ENCODE measurements at places on chromosomes 7 and 10.
A peak's percentile ranks its signal among the peaks of the same experiment; 100 is the strongest.

DNA sequence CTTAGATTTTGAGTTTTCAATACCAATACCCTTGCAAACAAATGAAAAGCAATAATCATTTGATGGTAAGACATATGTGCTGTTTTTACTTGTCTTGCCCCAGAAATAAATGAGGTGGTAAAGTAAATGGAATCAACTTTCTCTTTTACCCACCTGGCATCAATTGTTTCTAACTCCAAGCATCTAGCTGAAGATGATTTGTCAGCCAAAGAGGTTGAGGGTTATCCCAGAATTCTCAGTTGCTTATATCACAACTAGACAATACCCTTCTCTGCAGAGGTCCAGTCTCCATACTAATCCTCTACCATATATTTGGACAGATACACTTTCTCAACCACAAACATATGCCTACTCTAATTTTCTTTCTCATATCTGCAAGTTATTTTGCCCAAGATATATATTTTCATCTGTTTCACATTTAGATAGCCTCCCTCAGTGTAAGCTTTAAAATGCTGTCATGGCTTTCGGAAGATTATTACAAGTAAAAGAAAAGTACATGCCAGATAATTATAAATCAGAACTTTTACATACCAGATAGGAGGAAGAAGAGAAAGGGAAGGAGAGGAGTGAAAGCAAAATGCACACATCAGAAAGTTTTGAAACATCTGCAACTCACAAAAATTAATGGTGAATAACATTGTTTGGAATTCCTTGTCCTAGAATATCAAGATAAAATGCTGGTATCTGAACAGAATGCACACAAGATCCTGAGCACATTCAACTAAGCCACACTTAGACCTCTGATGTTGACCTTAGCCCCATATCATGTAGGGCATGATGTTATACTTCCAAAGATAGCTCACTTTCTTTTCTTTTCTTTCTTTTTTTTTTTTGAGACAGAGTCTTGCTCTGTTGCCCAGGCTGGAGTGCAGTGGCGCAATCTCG lies 146.6 kb downstream of the REEP3 start:
- DNase-seq = no peak

DNA sequence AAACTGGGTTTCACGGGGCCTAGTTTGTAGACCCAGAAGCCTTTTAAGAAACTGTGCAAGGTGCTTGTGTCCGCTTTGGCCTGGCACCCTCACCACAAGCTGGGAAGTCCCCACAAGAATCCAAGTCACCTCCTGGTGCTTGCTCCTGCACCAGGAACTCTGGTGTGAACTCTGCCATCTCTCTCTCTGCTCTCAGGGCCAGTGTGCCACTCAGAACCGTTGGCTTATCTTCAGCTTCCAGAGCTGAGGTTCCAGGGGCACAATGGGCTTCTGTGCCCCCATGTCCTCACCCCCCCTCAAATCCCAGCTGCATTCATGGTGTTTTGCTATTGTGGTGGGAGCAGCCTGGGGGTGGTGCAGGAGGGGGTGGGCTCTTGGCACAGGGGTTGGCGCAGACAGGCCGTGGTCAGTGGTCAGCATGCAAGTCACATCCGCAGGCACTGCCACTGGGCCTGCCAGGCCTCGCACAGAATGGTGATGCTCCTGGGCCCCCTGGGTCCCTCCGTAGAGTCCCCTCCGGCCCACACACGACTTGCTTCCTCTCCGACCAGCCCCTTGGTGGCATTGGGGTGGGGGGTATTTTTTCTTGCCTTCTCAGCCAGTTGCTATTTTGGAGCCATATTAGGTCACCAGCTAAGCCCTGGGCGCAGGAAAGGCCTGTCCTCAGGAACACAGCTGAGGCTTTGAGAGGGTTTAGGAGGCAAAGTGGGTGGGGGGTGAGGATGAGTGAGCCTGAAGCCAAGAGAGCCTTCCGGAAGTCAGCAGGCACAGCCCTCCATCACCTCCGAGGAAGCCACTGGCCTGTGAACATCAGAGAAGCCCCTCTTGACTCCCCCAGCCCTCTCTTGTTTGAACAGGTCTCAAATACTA lies 3.0 kb downstream of the ZCCHC24 start:
- DNase-seq = no peak

GRCh38 chr10:4532467-4532866 lies 293.5 kb upstream of the AKR1E2 start:
- DNase-seq = no peak

- no peak for DNase-seq
These were observed 895 bp downstream of the VSTM2A start for GRCh38 chr7:54543051-54543488.

- DNase-seq = peak; percentile 26
These were observed 130.0 kb downstream of the ELAPOR2 start for GRCh38 chr7:86929293-86930109.

- no peak for DNase-seq
These were observed 4.6 kb downstream of the ATP5F1C start for GRCh38 chr10:7792541-7792940.

GRCh38 chr10:17352583-17352982 lies 101.8 kb downstream of the ST8SIA6 start:
- DNase-seq = no peak

- no peak for DNase-seq
These were observed 174.5 kb downstream of the DNAH11 start for GRCh38 chr7:21717323-21717722.

DNA sequence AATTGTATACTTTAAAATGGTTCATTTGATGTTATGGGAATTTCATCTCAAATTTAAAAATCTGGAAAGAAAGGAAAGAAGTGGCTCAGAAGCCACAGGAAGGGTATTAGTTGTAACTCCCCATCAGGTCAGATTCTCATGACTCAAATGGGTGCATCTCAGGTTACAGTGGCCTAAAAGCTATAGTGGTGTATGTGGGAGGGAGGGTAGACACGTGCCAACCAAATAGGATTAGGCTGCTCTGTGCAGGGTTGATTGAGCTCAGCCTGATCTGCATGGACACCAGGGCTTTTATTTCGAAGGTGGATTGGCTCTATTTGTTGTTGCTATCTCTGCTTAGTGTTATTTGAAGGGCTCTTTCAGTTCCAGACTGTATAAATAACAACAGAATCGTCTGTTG lies 121.5 kb upstream of the PRR15 start:
- no peak for DNase-seq

GRCh38 chr7:32216759-32217158 lies 146.6 kb upstream of the PDE1C start:
- no peak for DNase-seq

GRCh38 chr7:132677918-132678317 lies 101.6 kb upstream of the PLXNA4 start:
- DNase-seq = no peak

DNA sequence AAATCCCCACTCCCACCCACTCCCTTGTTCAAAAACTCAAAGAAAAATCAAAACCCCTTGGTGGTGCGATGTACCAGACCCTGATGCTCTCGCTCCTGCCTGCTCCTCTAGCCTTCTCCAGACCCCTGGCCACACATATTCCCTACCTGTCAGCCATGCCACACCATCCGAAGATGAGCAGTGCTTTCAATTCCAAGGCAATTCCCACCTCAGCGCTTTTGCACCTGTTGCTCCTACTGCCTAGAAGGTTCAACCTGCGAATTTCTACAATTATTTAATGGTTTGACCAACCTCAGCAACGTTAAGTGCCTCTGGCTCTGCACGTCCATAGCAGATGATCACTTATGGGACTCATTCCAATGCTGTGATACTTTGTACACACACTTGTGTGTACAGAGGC lies 11.1 kb downstream of the SLC16A12 start:
- no peak for DNase-seq

GRCh38 chr7:157043745-157044144 lies 33.3 kb upstream of the MNX1 start:
- DNase-seq = no peak

DNA sequence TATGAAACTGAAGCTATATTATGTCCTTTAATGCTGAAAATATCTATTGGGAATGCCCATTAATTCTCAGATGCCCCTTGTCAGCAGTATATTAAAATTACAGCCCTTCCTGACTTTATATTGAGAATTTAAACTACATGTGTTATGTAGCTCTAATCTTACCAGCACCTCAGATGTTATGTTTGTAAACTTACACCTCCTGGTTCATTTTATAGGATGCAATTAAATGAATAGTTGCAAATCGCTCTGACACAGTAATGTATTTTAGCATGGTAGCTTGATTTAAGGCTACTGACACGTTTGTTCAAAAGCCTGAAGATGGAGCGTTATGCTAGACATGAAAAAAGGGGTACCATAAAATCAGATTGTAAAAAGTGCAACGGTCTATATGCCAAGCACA lies 35.0 kb upstream of the MET start:
- DNase-seq = no peak

DNA sequence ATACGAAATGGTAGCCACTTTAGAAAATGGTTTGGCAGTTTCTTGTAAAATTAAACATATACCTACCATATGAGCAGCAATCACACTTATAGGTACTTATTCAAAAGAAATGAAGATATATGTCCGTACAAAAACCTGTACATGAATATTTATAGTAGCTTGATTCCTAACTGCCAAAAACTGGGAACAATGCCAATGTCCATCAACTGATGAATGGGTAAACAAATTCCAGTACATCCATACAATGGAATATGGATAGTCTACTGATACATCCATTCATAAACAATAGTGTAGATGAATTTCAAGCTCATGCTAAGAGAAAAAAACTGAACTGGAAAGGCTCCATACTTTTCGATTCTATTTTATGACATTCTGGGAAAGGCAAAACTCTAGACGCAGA lies 68.5 kb downstream of the AGK start:
- DNase-seq = no peak

GRCh38 chr7:38123494-38123893 lies 54.6 kb upstream of the STARD3NL start:
- no peak for DNase-seq

DNA sequence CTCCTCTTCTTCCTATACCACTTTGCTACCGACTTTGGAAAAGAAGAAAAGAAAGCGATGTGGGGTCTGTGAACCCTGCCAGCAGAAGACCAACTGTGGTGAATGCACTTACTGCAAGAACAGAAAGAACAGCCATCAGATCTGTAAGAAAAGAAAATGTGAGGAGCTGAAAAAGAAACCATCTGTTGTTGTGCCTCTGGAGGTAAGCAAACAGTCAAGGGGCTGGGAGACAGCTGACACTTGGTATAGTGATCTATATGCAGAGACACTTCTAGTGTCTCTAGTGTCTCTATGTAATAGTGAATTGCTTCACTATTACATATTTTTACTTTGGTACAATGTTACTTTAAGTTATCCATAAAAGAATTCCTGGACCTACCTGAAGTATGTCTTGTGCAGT lies 13.9 kb downstream of the TET1 start:
- DNase-seq = no peak

GRCh38 chr7:154929006-154929726 lies 73.8 kb downstream of the PAXIP1 start:
- DNase-seq = no peak

- no peak for DNase-seq
These were observed 60.4 kb upstream of the ADO start for GRCh38 chr10:62744136-62744535.

- DNase-seq = no peak
These were observed 38.4 kb upstream of the ABCB4 start for GRCh38 chr7:87513735-87514335.

DNA sequence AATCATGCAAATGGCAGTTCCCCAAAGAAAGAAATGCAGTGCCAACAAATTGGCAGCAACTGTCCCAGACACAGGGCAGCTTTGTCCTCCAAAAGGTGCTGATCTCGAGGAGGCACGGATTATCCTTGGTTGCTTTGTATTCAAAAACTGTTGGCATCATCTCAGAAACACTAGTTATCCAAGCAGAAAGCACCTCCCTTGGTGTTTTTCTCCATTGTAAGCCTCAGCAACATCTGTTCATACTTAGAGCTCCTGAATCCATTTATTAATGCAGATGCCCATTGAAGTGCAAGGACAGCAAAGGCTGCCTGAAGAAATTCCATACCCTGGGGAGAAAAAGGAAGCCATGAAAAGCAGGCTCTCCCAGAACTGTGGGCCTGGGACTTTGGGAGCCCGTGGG lies 1.1 kb upstream of the NPS start:
- DNase-seq = no peak

- DNase-seq = no peak
These were observed 15.1 kb upstream of the GATA3 start for GRCh38 chr10:8039321-8039881.

- DNase-seq = no peak
These were observed 48.4 kb downstream of the MDFIC start for GRCh38 chr7:114970308-114970707.

DNA sequence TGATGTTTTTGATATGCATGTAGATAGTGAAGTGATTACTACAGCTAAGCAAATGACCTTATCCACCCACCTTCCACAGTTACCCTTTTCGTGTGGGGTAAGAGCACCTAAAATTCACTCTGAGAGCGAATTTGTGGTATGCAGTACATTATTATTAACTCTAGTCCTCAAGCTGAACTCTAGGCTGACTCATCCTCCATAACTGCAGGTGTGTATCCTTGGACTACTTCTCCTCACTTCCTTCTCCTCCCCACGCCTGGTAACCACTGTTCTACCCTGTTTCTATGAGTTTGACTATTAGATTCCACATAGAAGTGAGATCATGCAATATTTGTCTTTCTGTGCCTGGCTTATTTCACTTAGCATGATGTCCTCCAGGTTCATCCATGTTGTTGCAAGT lies 484.6 kb downstream of the GATA3 start:
- no peak for DNase-seq
